Neural progenitor cell (in vitro differentiated cells): ENCODE measurements at places on chromosomes 1 and 21. TPM values are rescaled to one million over a fixed set of nuclear protein-coding genes. Genes with fewer than 3 reads are reported as not detected.

DNA sequence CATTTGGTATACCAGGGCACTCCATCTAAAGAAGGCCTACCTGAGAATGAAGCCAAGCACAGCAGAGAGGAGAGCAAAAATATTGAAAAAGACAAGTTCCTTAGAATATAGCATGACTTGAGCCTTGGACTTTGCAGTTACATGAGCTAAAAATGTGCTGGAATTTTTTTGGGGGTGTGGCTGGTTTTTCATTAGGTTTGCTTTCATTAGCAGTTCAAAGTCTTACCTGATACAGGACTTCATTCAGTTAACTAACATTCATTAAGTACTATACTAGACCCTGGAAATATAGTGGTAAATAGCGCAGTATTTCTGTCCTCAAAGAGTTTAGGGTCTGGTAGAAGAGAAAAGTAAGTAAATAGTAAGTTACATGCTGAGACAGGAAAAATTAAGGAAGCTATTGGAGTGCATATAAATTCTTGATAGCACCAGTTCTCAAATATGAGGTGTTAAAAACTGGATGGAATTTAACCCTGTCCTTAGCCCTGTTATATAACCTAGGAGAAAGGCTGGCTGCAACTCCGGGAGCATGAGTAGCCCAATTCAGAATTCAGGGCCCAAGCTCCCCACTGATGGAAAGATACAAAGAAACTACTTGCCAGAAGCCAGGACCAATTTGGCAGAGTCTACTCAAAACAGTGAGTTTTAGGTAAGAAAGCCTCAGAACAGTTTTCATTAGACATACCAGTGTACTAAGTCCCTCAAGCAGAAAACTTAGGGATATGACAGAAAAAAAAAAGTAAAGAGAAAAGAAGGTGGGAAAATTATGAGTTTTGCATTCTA lies 3.1 kb upstream of the DOCK7 start:
- H3K4me1 ChIP-seq, result peaks cover 23% of the 10 kb centered on the region
- no peaks in the 10 kb centered on the region for H3K36me3 ChIP-seq
- no peak for DNase-seq
- no peak overlapping the region for H3K27ac ChIP-seq
- no peak overlapping the region for H3K4me3 ChIP-seq

ANGPTL1 gene
- not detected in 2 replicates for total RNA-seq

DNA sequence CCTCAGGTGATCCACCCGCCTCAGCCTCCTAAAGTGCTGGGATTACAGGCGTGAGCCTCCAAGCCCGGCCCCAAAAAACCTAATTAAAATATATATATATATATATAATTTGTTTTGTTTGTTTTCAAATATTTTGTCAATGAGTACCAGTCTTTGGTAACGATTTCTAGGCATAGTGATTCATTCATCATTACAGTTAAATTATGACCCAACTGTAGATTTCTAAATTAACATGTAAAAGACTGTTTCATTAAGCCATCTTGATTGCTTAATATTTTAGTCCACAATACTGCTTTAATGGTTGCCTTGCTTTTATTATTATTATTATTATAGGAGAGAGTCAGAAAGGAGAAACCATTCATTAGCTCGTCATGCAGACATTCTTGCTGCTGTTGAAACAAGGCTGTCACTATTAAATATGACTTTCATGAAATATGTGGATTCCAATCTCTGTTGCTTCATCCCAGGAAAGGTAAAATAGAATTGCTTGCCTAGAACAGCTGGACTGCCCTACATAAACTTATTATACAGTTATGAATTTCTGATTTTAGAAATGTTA lies 19.9 kb downstream of the FBXO28 start:
- H3K27me3 ChIP-seq, result no peaks in the 10 kb centered on the region
- H3K27ac ChIP-seq, result no peak overlapping the region
- no peaks in the 10 kb centered on the region for H3K4me1 ChIP-seq
- H3K4me3 ChIP-seq, result no peak overlapping the region

SLAMF7 gene
- not detected in 2 replicates for total RNA-seq

- no peak overlapping the region for H3K27ac ChIP-seq
- no peak overlapping the region for H3K4me3 ChIP-seq
- H3K27me3 ChIP-seq, result no peaks in the 10 kb centered on the region
- H3K36me3 ChIP-seq, result no peaks in the 10 kb centered on the region
These were observed 38.0 kb downstream of the LAMC1 start for GRCh38 chr1:183061194-183061593.

- DNase-seq, result no peak
- H3K36me3 ChIP-seq, result no peaks in the 10 kb centered on the region
- H3K27ac ChIP-seq, result no peak overlapping the region
- no peak overlapping the region for H3K4me3 ChIP-seq
These were observed 126.1 kb downstream of the PSMG1 start for GRCh38 chr21:39057121-39057520.

DNA sequence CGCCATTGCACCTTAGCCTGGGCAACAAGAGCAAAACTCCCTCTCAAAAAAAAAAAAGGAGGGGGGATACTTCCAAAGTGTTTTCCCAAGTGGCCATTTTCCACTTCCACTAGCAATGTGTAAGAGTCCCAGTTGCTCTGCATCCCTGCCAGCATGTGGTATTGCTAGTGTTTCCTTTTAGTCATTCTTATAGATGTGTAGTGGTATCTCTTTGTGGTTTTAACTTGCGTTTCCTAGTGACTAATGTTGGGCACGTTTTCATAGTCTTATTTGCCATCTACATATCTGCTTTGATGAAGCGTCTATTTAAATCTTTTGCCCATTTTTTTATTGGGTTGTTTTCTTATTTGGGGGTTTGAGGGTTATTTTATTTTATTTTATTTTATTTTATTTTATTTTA lies 31.1 kb downstream of the INAVA start:
- no peaks in the 10 kb centered on the region for H3K27me3 ChIP-seq
- H3K27ac ChIP-seq, result no peak overlapping the region
- H3K4me3 ChIP-seq, result no peak overlapping the region
- DNase-seq, result no peak
- H3K36me3 ChIP-seq, result no peaks in the 10 kb centered on the region

GRCh38 chr1:205354259-205355074 lies 2.3 kb downstream of the KLHDC8A start:
- no peaks in the 10 kb centered on the region for H3K27me3 ChIP-seq
- no peak overlapping the region for H3K4me3 ChIP-seq
- H3K27ac ChIP-seq, result peak overlapping the region; percentile 27
- DNase-seq, result peak; percentile 84

KMO gene
- total RNA-seq, result not detected in 2 replicates

DNA sequence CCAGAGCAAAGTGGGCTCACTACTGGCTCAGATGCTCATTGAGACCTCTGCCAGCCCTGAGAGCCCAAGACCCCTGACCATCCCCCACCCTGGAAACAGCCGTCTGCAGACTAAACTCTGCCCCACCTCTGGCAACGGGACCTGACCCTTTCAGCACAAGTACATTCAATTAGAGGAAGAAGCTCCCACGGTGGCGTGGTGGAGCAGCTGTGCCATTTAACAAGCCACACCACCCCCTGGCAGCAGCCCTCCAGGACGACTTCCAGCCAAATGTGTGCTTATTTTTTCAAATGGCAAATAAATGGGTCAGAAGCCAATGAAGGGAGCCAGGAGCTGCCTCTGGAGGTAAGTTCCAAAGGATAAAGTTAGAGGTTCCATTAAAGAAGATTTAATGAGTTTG lies 226.7 kb downstream of the NPHP4 start:
- H3K27ac ChIP-seq, result no peak overlapping the region
- no peaks in the 10 kb centered on the region for H3K4me1 ChIP-seq
- no peaks in the 10 kb centered on the region for H3K36me3 ChIP-seq
- no peak overlapping the region for H3K4me3 ChIP-seq
- H3K27me3 ChIP-seq, result peaks cover 35% of the 10 kb centered on the region
